SW 1271 (cell line): ENCODE measurements at places on chromosomes 2 and 18.

DNA sequence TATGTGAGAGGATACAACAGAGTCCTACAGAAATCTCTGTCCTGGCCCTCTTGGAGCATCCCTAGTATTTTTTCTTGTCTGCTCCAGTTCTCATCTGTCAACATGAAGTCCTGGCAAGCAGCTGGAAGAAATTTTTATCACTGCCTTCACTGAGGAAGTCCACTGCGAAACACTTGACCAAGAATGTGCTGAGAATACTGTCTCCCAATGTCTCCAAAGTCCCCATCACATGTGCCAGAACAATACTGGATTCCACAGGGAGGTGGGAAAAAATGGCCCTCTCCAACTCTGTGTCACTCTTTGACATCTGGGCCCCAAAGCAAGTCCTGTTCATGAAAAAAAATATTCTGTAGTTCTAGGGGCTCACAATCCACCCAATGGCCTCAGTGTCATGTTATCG, 32.8 kb upstream of the PGAP1 start:
- no peak for DNase-seq

- DNase-seq, result no peak
These were observed 196.1 kb upstream of the OSR1 start for GRCh38 chr2:19554520-19554919.

DNA sequence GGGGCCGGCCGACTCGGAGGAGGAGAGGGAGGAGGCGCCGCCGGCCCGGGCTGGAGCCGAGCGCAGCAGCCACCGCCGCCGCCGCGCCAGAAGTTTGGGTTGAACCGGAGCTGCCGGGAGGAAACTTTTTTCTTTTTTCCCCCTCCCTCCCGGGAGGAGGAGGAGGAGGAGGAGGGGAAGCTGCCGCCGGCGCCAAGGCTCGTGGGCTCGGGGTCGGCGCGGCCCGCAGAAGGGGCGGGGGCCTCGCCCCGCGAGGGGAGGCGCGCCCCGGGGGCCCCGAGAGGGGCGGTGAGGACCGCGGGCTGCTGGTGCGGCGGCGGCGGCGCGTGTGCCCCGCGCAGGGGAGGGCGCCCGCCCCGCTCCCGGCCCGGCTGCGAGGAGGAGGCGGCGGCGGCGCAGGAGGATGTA, 316 bp downstream of the CRIM1 start:
- DNase-seq, result no peak

DNA sequence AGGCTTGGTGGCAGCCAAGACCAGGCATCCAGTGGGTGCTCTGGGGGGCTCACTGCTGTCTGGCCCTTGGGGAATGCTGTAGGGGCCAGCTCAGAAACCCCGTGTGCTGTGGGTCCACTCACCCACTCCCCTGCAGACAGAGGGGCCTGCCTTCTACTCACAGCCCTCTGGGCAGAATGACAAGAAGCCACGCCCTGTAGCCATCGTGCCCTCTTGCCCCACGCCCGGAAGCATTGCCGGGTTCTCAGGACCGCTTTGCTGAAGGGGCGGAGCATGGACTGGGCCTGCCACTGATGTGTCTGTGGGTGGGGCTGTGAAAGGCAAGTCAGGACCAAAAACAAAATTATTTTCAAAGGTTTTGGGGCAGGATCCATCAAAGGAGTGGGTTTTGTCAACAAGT, 27.8 kb downstream of the GLI2 start:
- DNase-seq, result no peak

- no peak for DNase-seq
These were observed 2.4 kb downstream of the MYL12B start for GRCh38 chr18:3264362-3264761.

- no peak for DNase-seq
These were observed 124.9 kb upstream of the ETAA1 start for GRCh38 chr2:67272195-67272594.

- DNase-seq, result no peak
These were observed 80.3 kb downstream of the SPP2 start for GRCh38 chr2:234130777-234131181.

DNA sequence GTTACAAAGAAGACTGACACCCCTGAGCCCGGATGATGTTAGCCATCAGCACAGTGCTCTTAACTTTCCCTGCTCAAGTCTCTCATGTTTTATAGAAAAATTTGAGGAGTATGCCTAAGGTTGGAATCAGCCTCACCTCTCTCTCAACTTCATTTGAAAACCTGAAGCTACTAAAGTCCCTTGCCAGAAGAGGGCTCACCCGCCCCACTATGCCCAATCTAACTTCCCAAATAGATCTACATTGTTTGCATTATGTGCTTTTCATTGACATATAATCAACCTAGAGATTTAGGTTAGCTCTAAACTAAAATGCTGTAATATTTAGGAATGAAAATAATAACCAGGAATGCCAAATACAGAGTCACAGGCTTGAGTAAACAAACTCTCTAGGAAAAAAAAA, 305.4 kb downstream of the NCKAP5 start:
- no peak for DNase-seq

GRCh38 chr2:176569574-176569973, 300.3 kb downstream of the MTX2 start:
- no peak for DNase-seq

GRCh38 chr2:176096986-176097819, 2.4 kb upstream of the HOXD12 start:
- DNase-seq, result no peak

- no peak for DNase-seq
These were observed 49.9 kb downstream of the KCNIP3 start for GRCh38 chr2:95346738-95347671.

- DNase-seq, result no peak
These were observed 541.3 kb upstream of the LRRTM4 start for GRCh38 chr2:78063246-78064020.

DNA sequence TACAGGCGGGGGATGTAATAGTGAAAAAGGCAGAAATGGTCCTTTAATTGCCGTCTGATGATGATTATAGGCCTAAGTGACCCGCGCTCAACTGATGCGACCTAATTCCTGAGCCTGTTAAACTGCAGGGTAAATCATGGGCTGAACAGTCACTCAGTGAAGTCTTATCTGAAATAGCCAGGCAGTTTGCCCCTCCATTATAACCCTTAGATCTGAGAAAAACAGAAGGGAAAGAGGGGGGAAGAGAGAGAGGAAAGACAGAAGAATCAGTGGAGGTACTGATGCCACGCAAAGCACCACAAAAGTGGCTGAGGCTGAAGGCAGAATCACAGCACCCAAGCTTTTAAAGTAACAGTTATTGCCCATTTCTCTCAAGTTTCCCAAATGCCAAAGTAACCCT, 73.1 kb upstream of the DNMT3A start:
- no peak for DNase-seq

- DNase-seq, result no peak
These were observed 40.1 kb downstream of the KCTD18 start for GRCh38 chr2:200469708-200470211.

DNA sequence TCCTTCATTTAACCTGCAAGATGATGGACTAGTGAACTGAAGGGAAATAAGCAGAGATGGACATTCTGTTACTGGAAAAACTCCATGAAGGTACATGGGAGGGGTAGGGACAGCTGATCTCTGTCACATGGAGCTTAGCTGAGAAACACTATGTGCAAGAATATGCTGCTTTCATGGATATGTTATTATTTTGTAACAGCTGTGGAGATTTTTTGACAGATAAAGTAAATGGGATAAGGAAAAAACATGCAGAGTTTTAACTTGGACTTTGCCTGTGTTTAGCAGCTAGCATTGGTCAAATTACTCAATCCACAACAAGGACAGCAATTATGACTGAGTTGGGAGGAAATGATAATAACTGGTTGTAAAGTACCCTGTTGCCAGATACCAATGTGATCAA, 28.7 kb upstream of the HNRNPA3 start:
- no peak for DNase-seq

DNA sequence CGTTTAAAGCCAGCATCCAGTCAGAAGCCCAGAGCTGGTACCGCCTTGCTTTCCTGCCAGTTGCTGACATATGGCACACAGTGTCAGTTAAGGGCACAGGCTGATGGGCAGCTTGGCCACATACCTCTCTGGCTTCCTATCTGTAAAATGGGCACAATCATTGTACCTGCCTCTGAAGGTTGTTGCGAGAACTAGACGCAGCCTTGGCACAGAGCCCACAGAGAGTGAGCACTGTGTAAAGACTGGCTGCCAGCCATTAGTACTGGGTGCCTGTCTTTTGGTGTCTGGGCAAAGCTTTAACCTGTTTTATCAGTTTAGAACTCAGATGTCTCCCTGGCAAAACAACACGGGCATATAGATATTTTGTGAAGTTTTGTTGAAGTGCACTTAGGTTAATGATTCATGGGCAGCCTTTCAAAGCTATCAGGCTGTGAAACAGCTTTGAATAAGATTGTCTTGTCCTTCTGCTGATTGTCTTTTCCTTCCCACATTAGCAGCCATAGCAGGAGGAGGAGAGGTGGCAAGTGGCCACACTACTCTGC, 269.5 kb downstream of the NEDD4L start:
- no peak for DNase-seq

GRCh38 chr18:49767111-49768050, 46.0 kb downstream of the ACAA2 start:
- DNase-seq, result no peak

DNA sequence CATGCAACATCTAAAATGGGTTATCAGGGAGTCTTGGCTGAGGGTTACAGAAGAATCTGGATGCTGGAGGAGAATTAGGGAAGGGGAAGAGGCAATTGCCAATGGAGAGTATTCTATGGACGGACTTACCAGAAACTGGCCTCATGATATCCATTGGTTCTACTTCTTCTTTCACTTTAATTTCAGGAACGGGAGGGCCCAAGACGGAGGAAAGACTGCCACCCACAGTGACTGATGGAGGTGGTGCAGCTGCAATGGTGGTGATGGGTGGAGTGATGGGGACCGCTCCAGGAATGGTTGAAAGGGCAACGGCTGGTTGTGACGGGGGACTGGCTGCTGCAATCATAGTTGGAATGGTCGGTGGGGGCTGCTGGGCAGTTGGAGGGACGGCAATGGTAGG, 69.1 kb upstream of the AMMECR1L start:
- DNase-seq, result no peak

GRCh38 chr2:240275386-240275785, 134.9 kb upstream of the OTOS start:
- no peak for DNase-seq

DNA sequence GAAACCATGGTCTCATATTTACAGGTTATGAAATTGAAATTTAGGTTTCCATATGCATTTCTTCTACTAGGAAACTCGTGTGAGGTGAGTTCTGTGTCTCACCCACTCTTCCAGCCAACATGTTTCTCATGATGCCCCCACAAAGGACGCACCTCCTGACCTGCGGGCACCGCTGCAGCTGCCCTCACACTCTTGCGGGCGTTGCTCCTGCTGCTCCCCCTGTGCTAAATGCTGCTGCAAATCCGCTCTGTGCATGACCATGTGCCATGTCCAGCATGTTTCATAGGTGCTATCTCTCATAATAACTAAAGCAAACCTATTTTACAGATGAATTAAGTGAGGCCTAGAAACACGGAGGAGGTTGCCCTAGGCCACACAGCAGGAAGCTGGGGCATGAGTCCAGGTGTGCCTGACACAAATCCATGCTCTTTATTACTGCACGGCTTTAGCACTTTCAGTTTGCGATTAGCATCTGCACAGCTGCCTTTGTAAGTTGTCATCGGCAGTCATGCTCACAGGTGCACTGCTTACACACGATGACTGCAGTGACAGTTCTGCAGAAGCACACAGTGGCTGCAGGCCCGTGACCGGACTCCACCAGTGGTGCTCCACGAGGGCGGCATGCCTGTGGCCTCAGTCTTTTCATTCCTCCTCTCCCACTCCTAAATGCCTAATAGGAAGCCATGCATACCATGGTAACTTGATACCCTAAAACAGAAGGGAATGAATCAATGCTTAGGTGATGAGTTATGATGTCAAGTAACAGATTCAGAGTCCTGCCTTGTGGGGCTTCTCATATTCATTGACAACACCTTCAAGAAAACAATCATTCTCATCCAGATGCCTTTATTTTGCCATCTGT, 14.9 kb upstream of the GALR1 start:
- no peak for DNase-seq

DNA sequence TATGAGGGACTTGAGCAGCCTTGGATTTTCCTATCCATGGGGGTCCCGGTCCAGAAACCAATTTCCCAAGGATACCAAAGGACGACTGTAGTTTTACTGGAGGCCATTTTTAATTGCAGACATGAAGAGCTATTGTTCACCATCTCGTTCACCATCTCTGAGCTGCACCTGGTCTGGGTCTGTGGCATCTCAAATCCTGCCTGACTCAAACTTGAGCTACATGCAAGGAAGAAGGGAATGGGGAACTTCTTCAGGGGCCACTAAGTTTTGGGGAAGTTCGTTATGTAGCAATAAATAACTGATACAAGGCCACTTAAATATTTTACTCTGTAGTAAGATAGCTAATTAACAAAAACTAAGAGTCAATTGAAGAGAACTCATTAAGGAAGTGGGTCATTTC, 2.1 kb upstream of the SMCHD1 start:
- DNase-seq, result no peak

- DNase-seq, result no peak
These were observed 68.4 kb upstream of the CDCA7 start for GRCh38 chr2:173286153-173286809.

DNA sequence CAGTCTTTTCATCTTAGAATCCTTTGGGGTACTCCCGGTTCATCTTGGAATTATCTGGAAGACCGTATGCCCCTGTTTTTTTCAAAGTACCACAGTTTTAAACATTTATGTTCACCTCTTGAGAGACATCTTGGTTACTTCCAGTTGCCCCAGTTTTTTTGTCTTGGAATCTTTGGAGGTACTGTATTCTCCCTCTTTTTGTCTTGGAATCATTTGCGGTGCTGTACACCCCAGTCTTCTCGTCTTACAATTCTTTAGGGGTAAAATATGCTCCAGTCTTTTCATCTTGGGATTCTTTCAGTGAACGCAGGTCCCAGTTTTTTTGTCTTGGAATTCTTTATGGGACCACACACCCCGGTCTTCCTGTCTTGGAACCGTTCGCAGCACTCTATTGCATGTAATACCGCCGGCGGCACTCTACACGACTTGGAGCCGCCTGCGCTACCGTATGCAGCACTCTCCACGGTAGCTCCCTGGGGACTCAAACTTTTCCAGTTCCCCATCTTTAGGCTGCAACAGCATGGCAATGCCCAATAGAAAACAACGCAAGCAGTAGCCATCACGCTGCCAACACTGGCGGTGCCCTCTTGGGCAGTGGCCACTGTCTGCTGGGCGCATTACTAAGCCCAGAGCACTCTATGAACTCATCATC, 21.2 kb upstream of the ZDBF2 start:
- DNase-seq, result no peak

GRCh38 chr2:81093031-81093430, 788.5 kb upstream of the LRRTM1 start:
- DNase-seq, result no peak

DNA sequence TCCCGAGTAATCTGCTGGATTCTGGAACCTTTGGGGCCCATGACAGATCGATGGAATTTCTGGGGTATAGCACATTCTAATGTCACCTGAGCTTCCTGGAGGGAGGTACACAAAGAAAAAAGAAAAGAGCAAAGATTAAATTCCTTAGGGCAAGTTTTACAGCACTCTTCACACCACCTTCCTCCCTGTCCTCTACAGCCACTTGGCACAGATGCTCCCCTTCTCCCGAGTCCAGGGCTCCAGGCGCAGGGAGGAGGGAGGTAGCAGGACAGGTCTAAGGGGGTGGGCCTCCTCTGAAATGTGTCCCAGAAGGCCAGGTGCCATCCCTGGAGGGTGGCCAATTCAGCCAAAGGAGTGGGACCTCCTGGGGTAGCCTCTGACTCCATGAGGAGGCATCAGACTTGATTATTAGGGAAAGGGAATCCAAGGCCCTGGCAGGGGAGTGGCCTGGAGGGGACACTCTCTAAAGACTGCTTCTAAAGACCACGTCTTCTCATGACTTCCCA, 50.3 kb downstream of the ANO7 start:
- no peak for DNase-seq

- DNase-seq, result no peak
These were observed 23.2 kb upstream of the KDM3A start for GRCh38 chr2:86417961-86418360.
